Neural progenitor cell (in vitro differentiated cells): ENCODE measurements at places on chromosomes 11 and 22.

DNA sequence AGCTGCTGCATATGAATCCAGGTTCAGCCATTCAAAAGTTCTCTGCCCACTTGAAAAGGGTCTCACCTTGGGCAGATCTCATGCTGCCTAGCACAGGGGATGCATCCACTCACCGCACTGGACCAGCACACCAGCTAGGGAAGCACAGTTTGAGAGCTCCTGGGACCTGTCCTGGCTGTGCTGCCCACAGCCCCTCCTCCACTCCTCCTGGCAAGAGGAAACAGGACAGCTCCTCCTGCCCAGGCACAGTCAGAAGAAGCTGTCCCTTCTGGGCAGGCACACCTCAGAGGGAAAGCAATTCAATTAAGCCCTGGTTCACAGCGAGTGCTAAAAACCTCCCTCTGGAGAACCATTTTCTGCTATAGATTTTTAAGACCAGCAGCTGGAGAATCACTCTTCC lies 146.7 kb downstream of the ST3GAL4 start:
- no peak for DNase-seq

- peak; percentile 19 for DNase-seq
These were observed 298.3 kb downstream of the KIRREL3 start for GRCh38 chr11:126702165-126702720.

- no peak for DNase-seq
These were observed 37.1 kb upstream of the OR8B8 start for GRCh38 chr11:124482362-124483147.

GRCh38 chr11:57299150-57299737 lies 25.5 kb downstream of the TNKS1BP1 start:
- no peak for DNase-seq

DNA sequence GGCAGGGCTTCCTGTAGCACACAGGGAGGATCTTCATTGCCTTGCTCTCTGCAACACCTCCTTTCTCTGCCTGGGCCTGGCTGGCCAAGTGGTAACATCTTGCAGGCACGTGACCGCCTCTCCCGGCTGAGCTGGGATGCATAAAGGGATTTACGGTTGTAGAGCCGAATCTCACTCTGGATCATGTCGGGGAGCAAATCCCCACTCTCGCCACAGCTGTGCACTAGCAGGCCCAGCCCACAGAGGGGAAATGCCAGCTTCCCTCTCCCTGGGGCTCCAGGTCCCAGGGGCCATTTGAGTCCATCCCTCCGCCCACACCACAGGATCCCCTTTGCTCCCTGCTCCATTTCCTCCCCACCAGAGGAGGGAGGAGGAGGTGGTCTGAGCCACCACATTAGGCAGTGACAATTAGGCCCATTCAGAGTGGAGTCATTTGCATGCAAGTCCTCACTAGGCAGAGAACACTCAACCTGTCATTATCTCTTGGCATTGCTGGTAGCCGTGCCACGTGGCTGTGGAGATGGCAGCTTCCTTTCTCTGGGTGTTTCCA lies 196.7 kb downstream of the DSCAML1 start:
- peak; percentile 63 for DNase-seq

- DNase-seq = no peak
These were observed 56.2 kb downstream of the SOX6 start for GRCh38 chr11:16299884-16300782.

- DNase-seq = no peak
These were observed 1291.0 kb downstream of the TBC1D22A start for GRCh38 chr22:48053486-48053885.

- DNase-seq = peak; percentile 24
These were observed 955.6 kb downstream of the OPCML start for GRCh38 chr11:132576706-132577105.

DNA sequence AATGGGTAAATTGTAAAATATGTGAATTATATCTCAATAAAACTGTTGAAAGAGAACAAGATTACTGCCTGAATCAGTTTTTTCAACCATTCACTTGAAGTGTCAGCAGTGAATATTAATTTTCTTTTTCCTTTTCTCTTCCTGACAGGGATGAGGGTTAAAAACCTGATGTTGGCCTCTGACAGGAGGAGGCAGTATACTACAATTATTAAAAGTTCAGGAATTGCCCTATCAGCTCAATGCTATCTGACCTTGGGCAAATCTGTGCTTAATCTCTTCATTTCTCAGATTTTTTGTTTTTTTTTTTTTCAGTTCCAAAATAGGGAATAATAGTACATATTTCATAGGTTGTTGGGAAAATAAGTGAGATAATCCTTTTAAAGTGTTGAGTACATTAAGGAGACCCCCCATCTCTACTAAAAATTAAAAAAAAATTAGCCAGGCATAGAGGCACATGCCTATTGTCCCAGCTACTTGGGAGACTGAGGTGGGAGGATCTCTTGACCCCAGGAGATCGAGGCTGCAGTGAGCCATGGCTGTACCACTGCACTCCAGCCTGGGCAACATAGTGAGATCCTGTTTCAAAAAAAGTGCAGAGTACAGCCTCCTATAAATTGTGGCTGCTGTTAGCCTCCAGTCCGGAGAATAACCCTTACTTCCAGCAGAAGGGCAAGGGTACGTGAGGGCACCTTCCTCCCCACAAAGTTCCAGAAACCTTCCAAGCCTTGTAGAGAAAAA lies 48.8 kb downstream of the TRIM44 start:
- no peak for DNase-seq

GRCh38 chr22:28992565-28993356 lies 68.9 kb downstream of the C22orf31 start:
- no peak for DNase-seq

DNA sequence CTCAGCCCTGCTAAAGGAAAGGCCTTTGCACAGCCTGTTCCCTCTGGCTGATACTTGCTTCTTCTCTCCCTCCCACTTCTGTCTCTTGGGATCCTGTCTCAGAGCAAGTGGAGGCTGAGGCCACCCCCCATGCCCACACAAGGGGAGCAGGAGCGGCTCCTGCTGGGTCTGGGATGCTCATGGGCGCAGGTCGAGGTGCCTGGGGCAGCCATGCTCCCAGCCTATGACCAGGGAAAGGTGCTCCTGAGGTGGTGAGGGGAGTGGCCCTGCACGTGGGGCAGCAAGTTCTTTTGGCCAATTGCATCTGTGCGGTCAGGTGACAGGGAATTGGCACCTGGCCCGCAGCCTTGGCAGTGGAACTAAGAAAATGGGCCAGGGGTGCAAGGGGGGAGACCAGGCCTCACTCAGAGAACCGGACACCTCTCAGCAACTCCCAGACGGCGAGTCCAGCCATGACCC lies 1.5 kb downstream of the MAPK11 start:
- DNase-seq = no peak

GRCh38 chr11:68026391-68027105 lies 3.9 kb upstream of the NDUFS8 start:
- no peak for DNase-seq

DNA sequence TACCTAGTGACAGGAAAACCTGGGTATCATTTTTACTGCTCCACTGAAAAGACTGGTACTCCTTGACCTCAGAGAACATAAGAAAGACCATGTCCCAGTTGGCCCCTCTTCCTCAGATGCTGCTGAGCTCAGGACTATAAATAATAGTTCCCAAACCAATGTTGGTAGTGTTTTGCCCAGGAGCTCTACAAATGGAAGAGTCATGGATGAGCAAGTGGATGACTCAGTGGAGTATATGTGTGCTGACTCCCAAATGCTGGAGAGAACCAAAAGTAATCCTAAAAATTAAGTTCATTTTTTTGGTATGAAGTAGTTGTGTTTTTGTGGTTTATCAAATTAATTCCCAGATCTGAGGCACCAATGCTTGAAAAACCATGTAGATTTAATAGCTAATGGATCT lies 482.0 kb downstream of the KCNA4 start:
- no peak for DNase-seq

DNA sequence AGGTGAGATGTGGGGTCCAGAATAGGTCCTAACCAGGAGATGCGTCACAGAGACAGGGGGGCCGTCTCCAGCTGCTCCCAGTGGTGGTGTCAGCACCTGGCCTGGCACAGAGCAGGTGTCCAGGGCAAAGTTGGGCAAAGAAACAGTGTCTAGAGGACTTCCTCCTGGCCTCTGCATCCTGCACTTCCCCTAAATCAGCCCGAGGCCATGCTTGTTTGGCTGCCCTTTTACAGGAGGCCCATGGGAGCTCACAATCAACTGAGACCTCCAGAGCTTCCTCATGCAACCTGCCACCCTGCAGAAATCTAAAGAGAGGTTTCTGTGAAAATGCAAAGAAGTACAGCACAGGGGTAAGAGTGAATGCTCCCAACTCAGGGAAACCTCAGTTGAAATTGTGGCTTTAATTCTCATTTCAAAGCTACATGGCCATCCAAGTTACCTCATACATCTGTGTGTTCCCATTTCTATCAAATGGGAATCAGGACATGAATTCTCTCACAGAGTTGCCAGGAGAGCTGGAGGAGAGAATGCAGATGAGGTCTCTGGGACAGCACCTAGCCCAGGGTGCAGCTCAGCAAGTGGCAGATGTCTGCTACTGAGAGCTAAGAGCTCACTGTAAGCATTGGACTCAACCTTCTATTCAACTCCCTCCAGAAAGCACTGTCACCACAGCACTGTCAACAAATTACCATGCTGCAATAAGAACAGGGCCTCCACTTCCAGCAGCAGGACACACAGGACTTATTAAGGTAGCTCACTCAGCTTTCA lies 32.6 kb downstream of the TCIRG1 start:
- DNase-seq = no peak

DNA sequence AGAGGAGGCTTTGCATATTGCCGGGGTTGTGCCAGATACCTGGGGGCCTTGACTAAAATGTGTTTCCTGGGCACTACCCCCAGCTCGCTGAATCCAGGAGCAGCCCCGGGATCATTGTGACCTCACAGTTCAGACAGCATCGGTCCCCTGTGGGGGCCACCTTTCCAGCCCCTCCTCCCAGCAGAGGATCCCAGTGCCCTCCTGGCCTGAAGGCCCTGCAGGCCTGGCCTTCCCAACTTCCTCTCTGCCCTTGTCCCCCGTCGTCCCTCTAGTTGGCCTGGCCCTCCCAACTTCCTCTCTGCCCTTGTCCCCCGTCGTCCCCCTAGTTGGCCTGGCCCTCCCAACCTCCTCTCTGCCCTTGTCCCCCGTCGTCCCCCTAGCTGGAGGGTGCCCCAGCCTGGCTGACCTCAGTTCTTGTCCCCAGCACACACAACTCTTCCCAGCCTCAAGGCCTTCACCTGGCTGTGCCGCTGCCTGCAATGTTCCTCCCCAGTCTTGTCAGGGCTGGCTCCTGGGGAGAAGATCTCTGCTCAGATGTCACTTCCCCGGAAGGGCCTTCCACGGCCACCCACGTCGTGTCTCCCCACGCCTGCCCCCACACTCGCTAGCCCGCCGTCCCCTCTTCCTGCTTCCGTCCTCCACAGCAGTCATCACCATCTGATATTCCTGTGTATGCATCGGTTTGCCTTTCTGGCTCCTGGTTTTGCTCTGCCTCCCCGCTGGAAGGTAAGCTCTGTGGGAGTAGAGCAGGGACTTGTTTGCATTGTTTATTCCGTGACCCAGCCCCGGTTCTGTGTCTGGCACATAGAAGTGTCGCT lies 12.6 kb upstream of the ANO1 start:
- no peak for DNase-seq

DNA sequence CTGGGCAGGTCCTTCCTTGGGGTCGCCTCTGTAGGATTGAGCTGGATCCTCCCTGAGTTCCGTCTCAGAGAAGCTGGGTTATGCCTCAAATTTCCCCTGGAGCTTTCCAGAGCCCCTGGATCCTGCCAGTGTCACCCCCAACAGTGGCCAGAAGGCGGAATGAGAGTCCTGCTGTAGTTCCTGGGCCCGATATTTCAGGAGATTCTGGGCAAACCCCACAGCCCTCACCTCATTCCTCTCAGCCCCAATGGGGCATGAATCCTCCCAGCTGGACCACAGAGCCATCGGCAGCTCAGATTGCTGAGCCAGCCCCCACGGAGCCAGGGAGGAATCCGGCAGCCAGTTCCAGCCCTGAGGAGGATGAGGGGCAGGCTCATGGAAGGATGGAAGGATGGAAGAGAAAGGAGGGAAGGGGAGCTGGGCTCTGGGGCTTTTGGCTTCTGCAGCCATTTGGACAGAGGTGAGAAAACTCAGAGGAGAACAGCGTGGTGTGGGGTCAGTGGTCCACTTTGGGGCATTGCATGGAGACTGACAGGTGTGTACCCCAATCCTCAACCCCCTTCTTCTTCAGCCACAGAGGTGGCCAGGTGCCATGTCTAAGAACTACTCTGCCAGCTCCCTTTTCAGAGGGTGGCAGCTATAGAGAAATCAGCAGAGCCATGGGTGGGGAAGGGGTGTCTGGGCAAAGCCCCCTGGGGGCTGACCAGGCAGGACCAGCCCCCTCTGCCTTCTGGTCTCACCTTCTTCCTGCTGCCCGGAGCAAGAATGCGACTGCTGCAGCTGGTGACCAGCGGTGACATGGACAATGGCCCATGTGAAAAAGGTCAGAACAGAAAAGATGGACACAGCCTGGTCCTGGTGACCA lies 867.6 kb downstream of the TBC1D22A start:
- no peak for DNase-seq

DNA sequence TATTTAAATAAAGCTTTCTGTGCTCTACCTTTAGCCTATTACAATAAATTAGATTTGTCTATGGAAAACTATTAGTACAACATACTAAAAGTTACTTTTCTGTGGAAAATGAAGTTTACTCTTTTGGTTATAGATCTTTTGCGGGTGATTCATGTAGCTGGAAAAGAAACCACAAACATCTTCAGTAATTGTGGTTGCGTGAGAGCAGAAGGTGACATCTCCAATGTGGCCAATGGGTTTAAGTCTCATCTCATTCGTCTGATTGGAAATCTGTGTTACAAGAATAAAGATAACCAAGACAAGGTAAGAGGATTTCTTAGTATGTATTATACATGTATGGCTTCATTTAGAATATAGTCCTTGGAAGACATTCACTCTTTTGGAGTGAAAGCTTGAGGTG lies 68.6 kb downstream of the ATXN10 start:
- DNase-seq = no peak

DNA sequence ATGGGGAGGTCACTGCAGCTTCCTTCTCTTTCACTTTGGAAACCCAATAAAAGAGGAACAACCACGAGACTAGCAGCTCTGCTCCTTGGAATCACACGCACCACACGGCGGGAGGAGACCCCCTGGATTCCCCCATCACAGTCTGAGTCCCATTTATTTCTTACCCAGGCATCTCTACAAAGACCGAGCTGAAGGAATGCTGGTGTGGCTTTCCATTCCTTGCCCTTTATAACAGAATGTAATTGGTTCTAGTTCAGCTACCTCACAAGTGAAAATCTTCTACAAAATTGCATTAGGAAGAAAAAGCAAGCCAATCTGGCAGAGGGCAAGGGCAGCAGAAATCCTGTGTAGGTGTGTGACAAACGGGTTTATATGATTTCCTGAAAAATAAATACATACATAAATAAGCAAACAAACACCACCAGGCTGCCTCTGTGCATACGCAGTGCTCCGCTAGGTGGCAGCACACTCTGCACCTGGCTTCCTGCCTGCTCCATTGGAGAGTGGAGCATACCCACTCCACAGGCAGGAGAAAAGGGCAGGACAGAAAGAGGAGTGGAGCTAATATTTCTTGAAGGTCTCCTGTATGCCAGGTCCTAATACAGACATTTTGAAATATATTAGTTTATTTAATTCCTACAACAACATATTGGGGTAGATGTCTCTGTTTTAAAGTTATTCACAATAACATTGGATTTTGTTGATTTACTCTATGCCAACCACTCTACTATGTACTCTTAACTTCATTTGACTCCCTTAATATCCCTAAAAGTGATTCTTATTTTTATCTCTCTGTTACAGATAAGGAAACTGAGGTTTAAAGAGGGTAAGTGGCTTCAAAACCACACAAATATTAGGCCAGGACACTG lies 673.1 kb downstream of the KCNA4 start:
- peak; percentile 73 for DNase-seq
